ENCODE measurements at places on chromosomes 3 and 15.
A peak's percentile ranks its signal among the peaks of the same experiment; 100 is the strongest.

GRCh38 chr3:94869059-94869547 is 806.2 kb downstream of the NSUN3 start:
- DNase-seq = no peak

- DNase-seq = peak; percentile 34
Measured at GRCh38 chr3:49397470-49397869, 14.3 kb downstream of the RHOA start.

DNA sequence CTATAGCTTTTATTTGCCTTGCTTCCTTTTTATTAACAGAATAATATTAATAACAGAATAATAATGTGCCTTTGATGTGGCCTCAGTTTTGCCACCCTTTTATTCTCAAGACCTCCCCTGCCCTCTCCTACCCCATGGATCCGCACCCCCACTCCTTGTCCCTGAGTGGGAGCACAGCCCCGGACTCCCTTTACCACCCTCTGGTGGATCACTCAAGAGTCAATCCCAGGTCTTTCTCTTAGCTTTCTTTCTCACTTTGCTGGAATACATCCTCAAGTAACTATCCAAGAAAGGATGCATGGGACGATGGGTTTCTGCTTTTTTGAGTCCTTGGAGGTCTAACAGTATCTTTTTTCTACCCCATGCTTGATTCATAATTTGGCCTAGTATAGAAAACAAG is 63.4 kb downstream of the KLF13 start:
- no peak for DNase-seq

DNA sequence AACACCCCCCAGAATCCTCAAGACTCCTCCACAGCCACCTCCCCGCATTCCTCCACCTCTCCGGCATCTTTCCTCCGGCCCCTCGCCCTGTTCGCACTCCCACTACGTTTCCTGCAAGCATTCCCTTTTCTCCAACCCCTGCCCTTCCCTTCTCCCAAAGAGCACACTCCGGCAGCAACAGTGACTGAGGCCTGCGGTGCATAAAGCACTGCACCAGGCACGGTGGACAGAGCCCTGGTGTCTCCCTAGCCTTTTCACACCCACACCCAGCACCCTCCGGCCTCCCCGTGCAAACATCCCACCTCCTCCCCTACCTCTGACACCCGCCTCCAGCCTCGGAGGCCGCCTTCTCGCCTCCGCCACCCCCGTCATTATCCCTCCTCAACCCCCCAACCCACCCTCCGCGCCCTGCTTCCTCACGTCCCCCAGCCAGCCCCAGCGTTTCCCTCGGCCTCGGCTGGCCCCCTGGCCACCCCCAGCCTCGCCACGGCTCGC is 577 bp downstream of the ZNF148 start:
- peak; percentile 50 for DNase-seq

DNA sequence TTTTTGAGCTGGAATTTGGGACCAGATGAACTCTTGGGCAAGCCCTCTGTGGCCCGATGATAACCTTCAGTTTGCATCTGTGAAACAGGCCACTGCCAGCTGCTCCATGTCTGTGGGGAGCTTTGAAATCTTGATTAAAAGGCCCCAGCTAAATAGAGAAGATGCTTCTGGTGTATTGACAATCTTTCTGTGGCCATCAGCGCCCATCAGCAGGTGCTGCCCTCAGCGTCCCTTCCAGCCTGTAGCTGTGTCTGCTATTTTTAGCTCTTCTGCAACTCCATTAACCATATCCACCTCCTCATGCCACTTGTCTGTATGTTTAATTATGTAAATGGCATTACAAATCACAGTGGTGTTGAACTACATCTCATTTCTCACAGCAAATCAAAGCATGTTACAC is 54.0 kb downstream of the CHCHD6 start:
- DNase-seq = no peak

DNA sequence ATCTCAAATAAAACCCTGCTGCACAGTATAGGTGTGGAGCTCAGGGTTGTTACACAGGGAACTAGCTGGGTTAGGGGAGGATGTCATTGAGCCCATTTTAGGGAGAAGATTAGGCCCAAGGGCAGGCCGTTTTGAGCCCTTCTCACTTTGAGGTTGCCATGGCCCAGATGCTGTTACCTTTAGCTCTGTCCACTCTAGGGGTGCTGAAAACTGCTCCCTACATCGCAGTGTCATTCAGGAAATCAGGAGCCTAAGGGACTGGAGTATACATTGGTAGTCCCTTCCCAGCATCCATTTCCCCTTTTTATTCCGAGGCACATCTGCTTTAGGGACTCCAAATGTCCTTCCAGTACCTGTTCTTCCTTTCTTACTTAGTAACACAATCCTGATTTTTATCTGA is 79.0 kb upstream of the SELENOK start:
- DNase-seq = no peak

DNA sequence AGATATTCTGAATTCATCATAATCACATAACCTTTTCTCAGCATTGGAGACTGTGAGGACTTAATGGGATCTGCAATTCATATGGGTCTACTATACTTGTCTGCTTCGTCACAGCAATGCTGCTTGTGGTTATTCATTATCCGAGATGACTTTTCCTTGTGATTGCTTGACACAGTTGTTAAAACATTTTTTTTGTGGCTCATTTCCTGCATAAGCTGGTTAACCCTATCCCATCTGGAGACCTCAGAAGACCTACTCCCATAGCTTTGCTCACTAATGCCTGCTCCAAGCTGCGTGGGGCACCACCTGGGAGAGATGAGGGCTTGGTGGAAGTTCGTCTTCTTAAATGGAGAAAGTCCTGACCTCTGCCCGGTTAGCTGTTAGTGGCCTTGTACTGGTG is 360.8 kb downstream of the CHST2 start:
- no peak for DNase-seq

- DNase-seq = peak; percentile 30
Measured at GRCh38 chr3:109804697-109805096, 467.4 kb upstream of the DPPA4 start.

DNA sequence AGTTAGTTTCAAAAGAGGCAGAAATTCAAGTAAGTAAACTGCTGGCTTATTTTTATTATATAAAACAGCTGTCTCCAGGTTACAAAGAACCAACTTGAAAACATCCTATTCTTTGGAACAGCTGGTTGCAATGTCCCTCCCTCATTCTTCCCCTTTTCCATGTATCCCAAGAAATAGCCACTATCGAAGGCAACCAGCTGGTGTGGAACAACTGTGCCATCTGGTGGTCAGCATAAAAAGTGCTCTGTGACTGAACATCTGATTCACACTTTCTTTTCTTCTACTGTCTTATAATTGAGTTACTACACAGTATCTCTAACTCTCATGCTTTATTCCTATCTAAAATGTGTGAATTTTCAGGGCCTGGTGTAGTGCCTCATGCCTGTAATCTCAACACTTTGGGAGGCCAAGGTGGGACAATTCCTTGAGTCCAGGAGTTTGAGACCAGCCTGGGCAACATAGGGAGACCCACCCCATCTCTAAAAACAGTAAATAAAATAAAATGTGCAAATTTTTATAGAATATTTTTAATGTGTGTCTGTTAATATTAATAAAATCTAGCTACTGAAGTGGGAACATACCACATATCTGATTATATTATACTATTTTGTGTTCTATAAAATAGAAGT is 9.6 kb downstream of the OSBPL11 start:
- DNase-seq = peak; percentile 62

GRCh38 chr15:101203029-101203573 is 48.7 kb downstream of the CHSY1 start:
- no peak for DNase-seq

DNA sequence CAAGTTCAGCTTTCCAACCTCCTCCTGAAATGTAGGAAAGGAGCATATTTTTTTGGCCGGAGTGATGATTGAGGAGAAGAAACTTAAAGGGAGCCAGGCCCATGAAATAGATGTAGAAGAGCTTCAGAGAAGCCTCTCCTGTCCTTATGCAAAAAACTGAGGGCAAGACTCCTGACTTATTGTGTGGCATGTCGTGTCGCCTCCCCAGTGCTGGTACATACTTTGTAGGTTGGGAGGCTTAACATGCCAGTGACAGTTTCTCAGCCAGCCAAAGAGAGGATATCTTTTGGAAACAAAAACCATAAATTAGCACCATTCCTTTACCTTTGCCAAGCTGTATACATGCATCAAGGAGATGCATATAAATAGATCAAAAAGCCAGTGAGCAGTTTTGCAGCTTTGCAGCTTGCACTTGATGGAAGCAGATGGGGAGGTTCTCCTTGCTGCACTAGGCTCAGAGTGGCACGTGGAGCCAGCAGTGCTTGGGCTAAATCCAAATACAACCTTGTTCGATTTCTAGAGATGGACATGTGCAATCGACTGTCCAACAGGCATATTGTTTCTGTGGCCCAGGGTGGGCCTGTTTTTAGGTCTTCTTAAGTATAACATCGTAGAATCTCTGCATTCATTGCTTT is 10.2 kb downstream of the SLCO3A1 start:
- no peak for DNase-seq

- DNase-seq = no peak
Measured at GRCh38 chr15:50192926-50193620, 11.1 kb downstream of the SLC27A2 start.

DNA sequence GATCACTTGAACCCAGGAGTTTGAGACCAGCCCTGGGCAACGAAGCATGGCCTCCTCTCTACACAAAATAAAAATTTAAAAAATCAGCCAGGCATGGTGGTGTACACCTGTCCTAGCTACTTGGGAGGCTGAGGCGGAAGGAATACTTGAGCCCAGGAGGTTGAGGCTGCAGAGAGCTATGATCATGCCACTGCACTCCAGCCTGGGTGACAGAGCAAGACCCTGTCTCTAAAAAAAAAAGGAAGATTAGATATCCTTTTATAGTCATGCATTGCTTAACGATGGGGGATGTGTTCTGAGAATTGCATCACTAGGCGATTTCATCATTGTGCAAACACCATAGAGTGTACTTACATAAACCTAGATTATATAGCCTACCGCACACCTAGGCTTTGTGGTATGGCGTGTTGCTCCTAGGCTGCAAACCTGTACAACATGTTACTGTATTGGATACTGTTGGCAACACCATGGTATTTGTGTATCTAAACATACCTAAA is 12.6 kb downstream of the ALAS1 start:
- DNase-seq = no peak

DNA sequence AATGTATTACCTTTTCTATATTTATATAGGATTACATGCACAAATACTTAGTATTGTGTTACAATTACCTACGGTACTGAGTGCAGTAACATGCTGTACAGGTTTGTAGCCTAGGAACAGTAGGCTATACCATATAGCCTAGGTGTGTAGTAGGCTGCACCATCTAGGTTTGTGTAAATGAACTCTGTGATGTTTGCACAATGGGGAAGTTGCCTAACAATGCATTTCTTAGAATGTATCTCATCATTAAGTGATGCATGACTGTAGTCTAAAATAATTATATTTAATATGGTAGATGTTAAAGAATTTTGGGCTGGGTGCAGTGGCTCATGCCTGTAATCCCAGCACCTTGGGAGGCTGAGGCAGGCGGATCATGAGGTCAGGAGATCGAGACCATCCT is 281.0 kb downstream of the KLF13 start:
- no peak for DNase-seq

DNA sequence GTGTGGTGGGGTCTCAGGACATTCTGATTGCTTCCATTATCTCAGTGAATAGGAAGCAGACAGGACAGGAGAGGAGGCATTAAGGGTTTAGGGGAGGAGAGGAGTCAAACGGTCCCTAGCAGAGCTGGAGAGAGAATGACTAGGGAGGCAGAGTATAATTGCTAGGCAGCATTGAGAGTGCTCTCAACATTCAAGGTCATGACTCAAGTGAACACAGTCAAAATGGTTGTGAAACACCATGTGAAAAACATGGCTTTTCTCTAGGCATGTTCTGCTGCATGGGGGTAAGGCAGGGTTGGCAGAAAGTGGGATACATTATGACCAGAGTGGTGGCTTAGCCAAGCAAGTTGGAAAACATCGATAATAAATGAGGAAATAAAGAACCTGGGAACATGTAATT is 19.5 kb upstream of the HRH1 start:
- DNase-seq = no peak

GRCh38 chr3:172370419-172370818 is 77.8 kb downstream of the GHSR start:
- DNase-seq = no peak

- no peak for DNase-seq
Measured at GRCh38 chr3:150446470-150446977, 38.4 kb downstream of the TSC22D2 start.

GRCh38 chr3:52298149-52299098 is 10.8 kb downstream of the GLYCTK start:
- DNase-seq = no peak

GRCh38 chr3:141085343-141086070 is 34.4 kb downstream of the SPSB4 start:
- DNase-seq = no peak

DNA sequence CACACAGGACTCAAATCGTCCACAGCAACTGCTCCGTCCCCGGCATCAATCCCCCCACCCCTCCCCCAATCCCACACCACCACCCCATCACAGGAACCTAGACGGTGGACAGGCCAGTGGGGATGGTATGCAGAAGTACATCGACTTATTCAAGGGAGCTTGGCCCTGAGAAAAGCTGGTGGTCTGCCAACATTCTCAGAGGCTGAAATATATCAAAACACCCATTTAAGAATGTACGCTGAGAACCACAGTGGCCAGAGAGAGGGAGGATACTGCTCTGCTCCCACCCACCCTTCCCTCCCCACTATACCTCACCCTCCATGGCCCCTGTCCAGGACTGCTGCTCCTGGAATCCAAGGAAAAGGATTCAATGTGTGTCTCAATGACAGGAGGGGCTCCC is 12.4 kb upstream of the USP3 start:
- no peak for DNase-seq

DNA sequence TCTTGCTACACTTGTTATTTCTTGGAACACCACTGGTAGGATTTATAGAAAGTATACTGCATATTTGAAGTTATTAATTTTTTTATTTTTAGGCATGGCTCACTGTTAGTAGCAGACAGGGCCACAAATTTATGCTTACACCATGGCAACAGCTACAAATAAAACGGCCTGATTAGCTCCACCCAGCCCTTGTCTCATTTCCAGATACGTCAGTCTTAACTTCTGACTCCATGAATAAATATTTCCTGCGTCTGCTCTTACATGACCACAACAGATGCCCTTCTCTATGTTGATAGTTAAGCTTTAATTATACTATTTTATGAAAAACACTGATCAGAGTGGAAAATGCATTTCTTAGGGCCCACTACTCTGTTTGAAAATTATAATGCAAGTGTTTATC is 62.3 kb upstream of the CPOX start:
- DNase-seq = peak; percentile 56

GRCh38 chr3:71681224-71681668 is 44.0 kb downstream of the EIF4E3 start:
- DNase-seq = peak; percentile 52

DNA sequence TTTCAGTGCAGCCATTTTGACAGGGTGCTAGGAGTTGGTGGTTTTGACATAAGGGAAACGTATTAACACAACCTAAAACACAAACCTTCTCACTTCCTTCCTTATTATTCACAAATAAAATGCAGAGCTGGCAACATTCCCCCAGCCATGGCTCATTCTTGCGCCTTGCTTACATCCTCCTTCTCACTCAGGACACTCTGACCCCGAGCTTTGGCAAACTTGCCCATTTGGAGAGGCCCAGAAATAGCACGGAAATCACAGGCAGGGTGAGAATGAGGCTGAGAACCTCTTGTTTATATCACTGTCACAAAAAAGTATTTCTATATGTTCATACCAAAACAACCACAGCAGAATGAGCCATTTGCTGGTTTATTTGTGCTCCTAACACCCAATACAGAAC is 244.3 kb downstream of the NTRK3 start:
- DNase-seq = no peak

- no peak for DNase-seq
Measured at GRCh38 chr3:15427981-15428380, 583 bp downstream of the EAF1 start.

Measured in GM12865 (cell line).